ENCODE measurements at places on chromosomes 16 and 17.

- no peak for DNase-seq
These were observed 8.3 kb downstream of the ANKRD40 start for GRCh38 chr17:50699410-50699809.

DNA sequence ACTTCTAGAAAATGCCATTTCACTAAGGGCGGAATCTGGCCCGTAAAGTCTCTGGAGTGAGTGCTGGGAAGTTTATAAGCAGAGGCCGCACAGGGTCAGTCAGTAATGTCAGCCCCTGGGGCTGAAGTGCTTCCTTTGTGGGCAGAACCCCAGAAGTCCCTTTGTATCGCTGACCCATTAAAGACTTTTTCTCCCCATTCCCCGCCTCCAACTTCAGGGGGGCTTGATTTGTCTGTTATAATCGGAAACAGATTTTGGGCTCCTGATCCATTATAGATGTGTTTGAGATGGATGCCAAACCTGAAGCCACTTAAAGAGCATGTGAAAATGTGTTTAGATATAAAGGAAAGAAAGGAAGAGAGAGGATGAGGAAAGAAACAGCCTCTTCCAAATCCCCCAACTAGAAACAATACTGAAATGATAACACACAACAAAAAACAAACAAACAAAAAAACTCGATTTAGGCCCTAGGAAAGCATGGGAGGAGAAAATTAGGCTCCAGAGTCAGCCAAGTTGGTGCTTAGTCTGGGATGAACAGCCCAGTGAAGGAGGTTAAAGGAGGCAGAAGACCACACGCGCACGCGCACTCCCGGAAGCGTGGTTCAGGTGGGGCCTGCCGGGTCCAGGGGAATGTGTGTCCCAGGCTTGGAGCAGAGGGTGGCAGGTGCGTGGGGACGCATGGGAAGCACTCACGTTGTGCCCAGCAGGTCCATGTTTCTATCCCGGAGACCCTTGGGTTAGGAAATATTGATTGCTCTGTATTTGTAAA is 27.1 kb downstream of the MSI2 start:
- DNase-seq = no peak

DNA sequence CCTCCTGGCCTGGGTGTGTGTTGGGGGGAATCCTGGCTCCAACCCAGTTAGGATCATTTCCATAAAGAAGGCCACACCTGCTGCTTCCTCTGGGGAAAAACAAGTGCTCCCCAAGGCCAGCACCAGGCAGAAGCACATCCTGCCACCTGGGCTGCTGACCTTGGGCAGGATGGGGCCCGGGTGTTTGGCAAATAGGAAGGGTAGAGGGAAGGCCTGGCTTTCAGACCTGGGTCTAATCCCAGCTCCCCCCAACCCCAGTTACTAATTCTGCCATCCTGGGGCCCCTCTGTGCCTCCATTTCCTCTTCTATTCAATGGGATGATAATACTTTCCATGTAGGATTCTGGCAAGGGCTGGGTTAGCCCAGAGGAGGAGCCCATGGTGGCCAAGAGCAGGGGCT is 3.0 kb upstream of the NLRC5 start:
- DNase-seq = no peak

DNA sequence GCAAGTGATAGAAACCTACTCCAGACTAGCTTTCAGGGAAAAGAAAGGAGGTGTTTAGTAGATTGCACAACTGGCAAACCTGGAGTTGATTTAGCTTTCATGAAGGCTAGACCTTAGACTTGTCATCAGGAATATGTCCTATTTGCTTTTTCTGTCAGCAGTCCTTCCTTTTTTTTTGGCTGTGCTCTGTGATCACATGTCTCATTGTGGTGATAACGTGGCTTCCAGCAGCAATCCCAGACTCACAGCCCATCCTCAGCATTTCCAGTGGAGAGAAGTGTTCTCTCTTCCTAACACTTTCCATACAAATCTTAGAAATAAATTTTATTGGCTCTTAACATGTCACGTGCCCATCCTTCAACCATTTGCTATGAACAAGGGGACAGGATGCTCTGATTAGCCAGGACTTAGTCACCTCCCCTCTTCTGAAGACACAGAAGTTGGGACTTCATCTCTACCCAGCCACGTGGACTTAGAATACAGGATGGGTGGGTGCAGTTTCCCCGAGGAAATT is 74.7 kb downstream of the CDH13 start:
- peak; percentile 14 for DNase-seq

DNA sequence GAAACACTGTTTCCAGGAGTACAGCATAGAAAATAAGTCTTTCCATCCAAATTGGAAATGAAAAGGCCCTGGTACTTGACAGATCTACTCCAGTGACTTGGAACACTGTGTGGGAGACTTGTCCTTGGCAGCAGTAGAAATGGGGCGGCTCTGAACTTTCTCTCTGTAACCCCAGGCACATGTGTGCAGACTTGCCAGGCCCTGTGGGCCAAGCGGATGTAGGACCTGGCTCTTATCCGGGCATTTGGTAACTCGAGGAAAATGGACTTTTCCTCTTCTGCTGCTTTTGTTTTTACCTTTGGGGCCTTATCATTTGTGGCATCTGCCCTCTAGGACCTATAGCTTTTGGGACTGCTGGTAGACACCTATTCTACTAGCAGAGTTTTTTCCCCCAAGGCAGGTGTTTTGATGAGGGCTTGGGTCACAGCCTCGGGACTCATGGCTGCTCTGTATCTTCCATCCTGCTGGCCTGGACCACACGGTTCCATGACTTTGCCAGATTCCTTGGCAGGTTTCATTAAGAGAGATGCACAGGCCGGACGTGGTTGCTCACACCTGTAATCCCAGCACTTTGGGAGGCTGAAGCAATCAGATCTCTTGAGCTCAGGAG is 43.5 kb downstream of the SMPD3 start:
- no peak for DNase-seq

DNA sequence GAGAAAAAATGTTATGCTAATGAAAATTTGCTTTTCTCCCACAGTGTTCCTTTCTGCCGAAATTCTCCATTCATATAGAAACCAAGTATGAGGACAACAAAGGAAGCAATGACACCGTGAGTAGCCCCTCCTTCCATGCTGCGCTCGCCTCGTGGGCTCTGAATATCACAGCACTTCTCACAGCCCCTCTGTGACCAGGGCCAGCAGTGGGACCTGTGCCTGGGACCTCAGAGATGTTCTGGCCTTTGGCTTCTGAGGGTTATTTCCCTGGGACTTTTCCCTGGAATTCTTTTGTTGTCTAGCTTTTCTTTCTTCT is 139.6 kb upstream of the NOL11 start:
- DNase-seq = no peak

DNA sequence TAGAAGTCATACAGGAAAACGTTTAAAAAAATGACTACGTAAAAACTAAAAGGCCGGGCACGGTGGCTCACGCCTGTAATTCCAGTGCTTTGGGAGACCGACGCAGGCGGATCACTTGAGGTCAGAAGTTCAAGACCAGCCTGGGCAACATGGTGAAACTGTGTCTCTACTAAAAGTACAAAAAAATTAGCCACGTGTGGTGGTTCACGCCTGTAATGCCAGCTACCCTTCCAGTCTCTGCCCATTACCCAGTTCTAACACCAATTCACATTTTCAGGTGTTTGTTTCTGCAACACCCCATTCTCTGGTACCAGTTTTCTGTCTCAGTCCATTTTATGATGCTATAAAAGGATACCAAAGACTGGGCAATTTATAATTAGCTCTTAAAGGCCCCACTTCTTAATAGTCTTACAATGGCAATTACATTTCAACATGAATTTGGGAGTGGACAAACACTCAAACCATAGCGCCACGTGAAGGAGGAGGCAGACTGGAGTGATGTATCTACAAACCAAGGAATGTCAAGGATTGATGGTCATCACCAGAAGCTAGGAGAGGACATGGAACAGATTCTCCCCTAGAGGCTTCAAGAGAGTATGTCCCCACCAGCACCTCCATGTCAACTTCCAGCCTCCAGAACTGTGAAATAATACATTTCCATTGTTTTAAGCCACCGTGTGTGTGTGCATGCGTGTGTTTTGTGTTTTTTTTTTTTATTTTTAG is 791 bp upstream of the C17orf75 start:
- no peak for DNase-seq

DNA sequence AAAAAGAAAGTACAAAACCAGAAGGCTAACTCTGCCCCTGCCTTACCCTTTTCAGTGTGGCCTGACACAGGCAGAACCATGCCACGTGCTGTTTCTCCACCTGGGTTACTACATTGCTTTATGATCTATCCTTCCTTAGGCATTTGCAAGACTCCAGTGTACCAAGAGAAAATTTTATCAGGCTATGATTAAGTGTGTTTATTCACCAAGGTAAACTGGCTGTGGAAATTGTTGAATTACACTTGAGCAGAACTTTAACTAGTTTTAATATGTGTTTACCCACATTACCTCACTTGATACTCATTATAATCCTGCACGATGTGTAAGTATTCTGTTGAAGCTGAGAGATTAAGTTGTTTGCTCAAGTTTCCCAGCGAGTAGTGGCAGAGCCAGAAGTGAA is 129.7 kb upstream of the MYOCD start:
- DNase-seq = no peak

DNA sequence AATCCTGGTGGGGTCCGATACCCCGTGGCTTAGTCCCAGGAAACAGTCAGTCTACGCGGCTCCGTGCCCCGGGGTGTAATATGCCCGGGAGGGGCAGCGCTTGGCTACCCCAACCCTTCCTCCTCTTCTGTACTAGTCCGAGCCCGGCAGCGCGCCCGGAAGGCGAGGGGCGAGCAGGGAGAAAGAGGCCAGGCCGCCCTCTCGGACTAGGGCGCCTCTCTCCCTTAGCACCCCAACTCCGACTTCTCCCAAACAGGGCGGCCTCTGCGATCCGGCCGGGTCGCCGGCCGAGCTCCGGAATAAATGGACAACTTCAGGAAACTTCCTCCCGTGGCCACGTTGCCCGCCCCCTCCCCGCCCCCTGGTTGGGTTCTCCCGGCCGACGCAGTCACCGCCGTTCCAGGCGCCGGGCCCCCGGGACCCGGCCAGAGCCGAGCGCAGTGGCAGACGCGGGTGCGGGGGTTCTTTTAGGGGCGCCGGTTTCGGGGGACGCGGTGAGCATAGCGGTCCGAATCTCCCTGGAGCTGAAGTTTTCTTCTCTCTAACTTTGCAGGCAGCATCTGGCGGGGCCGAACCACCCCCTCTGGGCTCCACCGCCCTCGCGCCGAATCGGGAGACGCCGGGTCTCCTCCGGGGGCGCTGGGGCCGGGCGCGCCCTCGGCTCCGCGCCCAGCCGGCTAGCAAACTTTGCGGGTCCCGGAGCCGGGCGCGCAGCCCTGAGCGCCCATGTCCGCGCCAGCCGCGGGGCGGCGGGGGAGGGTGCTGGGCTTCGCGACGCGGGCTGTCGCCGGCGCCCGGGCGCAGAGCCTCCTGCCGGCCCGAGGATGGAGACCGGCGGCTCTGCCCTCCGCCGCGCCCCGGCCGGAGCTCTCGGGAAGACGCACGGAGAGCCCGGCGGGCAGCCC is at the start of gene SDK2:
SDK2 (minus strand) TSS at position 301 of the 905 bp plus-strand sequence. CDS start 357 bp downstream, outside the sequence.
- no peak for DNase-seq

GRCh38 chr16:17439580-17439979 is 31.2 kb downstream of the XYLT1 start:
- DNase-seq = no peak

DNA sequence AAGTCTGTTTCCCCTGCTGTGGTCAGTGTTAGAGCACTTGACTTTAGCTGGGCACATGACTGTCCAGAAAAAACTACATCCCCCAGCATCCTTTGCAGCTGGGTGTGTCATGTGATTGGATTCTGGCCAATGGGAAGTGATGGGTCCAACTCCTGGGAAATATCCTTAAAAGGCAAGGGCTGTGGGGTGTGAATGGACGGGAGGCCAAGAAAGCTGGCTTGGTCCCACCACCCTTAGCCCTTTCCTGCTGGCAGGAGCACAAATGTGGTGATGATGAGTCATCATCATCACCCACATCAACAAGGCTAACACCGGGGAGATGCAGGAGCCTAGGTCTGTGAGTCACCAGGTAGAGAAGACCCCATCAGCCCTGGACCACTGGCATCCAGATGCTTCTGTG is 341.7 kb downstream of the C16orf95 start:
- peak; percentile 90 for DNase-seq

DNA sequence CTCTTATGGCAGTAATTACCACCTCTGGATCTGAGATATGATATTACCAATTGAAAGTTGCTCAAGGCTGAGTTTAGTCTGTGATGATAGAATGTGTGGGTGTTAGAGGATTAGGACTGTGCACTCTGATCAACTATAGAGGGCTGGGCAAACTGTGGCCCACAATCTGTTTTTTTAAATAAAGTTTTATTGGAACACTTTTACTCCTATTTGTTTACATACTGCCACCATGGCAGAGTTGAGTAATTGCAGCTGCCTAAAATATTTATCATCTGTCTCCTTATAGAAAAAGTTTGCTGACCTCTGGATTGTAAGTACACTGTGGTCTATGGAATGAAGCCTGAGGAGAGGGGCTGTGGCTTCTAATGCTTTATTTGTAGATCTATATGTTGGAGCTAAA is 71.5 kb upstream of the N4BP1 start:
- no peak for DNase-seq

- DNase-seq = no peak
These were observed 28.5 kb downstream of the DBNDD1 start for GRCh38 chr16:89990799-89991198.

DNA sequence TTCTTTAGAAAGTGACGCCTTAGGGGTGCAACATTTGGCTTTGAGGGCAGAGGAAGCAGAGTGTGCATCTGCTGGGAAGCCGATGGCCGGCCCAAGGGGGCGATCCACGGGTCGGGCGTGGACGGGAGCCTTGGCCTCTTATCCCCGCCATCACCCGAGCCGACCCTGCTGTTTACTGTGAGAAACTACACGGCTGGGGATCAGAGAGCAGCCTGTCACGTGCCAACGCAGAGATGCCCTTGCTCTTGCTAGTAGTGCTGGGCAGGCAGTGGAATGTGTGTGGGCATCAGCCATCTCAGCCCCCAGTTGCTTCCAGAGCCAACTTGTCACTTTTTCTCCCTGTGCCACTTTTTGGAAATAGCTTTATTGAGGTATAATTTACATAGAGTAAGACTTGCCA is 26.7 kb upstream of the ITGB4 start:
- DNase-seq = peak; percentile 38

DNA sequence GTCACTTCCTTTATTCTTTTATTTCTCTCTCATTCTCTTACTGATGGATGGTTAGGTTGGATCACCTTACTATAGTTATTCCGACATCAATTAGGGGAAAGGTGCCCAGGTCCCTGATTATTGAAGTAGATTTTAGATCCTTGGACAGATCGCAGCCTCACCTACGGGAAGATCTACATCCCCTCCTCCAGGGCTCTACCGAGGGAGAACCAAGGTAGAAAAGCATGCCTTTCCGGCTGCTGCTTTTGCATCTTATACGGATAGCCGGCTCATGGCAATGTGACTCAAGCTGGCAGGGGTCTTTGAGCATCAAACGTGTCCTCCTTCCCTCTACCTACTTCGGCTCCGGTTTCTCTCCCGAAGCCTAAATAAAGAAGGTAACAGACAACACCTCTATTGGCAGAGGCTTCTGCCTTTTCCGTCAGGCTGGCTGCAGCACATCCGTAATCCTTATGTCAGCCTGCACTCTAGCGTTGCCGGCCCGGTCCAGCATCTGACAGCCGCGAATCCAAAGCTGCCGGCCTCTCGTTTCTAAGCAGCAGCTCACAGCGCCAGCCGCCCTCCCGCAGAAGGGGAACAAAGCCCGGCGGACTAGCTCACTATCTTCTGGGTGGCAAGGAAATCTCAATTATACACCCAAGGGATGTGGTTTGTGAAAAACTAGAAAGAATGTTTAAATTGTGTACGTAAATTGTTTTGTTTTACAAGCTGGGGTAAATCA is 46.9 kb downstream of the IRX6 start:
- DNase-seq = peak; percentile 59
